ENCODE measurements at places on chromosomes 3 and 15.

GRCh38 chr15:35209838-35210237, 124.7 kb upstream of the NANOGP8 start:
- no peak for DNase-seq

- no peak for DNase-seq
Measured at GRCh38 chr3:192817053-192817452, 89.7 kb upstream of the FGF12 start.

GRCh38 chr15:59741274-59741906, 52.3 kb upstream of the BNIP2 start:
- no peak for DNase-seq

GRCh38 chr3:86958534-86958933, 32.4 kb downstream of the VGLL3 start:
- no peak for DNase-seq

DNA sequence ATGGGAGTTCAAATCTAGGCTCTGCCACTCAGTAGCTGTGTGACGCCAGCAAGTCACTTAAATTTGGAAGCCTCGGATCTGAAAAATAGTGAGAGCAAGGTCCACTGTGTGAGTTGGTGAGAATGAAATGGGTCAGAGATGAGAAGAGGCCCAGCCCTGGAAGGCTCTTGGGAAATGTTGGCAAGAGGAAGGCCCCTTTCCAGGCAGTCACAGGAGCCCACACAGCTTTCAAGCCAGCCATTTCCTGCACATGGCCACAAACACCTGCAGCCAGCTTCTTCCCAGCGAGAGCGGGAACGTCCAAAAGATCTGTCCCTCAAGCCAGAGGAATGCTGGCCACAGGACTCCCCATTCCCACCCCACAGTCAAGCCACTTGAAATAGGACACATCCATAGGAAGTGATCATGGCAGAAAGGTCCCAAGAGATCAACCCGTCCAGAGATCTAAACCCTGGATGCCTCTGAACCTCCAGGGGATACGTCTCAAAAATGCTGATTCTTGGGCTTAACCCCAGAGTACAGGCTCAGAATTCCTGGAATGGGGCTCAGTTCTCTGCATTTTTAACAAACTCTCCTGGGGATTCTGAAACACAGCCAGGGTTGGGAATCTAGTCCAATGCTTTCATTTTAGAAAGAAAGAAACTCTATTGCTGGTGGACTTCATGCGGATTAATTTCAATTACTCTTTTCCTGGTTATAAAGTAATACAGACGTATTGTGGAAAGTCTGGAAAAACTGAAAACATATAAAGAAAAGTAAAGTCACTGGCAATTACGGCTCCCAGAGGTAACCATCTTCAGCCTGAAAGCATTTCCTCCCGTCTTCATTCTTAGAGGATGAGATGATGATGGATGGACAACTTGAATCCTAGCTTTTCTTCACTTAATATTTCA, 35.9 kb downstream of the NTRK3 start:
- DNase-seq, result no peak

DNA sequence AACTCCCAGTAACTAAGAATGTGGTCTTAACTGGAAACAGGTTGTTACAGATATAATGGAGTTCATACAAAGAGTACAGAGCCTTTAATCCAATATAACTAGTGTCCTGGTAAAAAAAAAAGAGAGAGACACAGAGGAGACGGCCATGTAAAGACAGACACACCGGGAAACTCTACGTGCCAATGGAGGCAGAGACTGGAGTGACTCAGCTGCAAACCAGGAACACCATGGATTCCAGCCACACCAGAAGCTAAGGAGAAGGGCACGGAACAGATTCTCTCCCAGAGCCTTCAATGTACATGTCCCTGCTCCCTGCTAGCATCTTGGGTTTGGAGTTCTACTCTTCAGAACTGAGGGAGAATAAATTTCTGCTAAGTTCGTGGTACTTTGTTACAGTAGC, 4.5 kb downstream of the RNF168 start:
- DNase-seq, result no peak

GRCh38 chr3:34929036-34929435, 710.3 kb upstream of the ARPP21 start:
- DNase-seq, result no peak

DNA sequence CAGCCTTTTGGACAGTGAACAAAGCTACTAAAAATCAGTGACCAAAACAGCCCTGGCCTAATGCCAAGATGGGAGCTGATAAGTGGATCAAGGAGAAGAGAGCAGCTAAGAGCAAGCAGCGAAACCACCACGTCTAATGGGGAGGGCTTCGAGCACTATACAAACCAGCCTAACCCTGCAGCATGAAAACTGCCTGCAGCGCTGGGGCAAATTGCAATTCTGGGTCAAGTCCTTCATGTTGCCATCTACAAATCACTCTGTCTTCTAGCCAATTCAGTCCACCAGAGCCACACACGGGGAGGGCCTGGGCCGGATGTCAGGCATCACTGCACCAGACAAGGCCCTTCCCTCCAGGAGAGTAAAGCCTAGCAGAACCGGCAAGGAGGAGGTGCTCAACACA, 30.5 kb upstream of the SPATA12 start:
- DNase-seq, result no peak

- DNase-seq, result no peak
Measured at GRCh38 chr3:138497851-138498250, 63.4 kb downstream of the ESYT3 start.

GRCh38 chr3:39168156-39168780, 14.9 kb upstream of the CSRNP1 start:
- DNase-seq, result no peak

DNA sequence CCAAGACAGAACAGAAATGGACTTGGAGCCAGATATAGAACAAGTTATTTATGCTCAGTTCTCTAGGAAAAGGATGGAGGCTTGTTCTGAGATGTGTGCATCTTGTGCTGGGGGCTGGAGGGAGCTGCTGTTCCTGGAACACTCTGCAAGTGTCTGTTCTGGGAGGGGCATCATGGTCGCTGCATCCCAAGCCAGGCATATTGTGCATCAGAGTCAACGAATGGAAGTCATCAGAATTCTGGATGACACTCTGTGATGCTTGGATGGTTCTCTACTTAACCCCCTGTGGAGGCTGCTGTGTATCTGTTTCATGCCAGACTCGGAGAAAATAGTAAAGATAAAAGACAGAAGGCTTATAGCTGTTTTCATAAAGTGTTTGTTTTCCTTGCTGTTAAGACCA, 34.7 kb downstream of the RPL22L1 start:
- DNase-seq, result no peak

GRCh38 chr3:59284926-59285325, 235.1 kb upstream of the CFAP20DC start:
- no peak for DNase-seq

GRCh38 chr15:100762913-100763834, 116.5 kb upstream of the ALDH1A3 start:
- DNase-seq, result peak; percentile 56

- no peak for DNase-seq
Measured at GRCh38 chr3:100725935-100726513, 16.7 kb downstream of the TFG start.

DNA sequence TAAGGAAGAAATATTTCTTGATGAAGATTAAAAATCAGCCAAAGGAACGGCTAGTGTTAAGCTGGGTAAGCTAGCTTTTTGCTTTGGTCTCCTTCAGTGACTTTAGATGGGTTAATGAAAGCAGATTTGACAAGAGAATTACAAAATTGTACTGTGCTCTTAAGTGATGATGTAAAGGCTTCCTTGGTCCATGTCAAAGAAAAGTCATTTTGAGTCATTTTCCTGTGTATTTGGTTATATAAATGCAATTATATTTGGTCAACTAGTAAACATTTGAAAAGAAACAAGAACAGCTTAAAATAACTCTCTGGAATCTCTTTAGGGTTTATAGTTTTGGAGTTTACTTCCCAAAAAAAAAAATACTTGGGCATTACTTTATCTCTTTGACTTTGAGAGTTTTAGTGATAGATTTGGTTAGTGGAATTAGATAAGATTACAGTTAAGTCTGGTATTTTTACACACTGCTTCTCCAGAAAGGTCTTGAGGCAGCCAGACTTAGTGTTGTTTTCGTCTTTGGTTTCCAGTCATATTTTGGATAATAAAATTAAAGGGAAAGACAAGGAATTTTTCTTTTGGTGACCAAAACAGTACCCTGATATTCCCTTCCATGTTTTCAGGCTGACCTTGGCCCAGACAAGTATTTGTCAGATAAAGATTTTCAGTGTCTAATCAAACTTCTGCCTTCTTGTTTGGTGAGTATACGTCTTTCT, 42.3 kb downstream of the PDHB start:
- no peak for DNase-seq

- DNase-seq, result peak; percentile 14
Measured at GRCh38 chr15:69725275-69725674, 272.7 kb downstream of the RPLP1 start.

DNA sequence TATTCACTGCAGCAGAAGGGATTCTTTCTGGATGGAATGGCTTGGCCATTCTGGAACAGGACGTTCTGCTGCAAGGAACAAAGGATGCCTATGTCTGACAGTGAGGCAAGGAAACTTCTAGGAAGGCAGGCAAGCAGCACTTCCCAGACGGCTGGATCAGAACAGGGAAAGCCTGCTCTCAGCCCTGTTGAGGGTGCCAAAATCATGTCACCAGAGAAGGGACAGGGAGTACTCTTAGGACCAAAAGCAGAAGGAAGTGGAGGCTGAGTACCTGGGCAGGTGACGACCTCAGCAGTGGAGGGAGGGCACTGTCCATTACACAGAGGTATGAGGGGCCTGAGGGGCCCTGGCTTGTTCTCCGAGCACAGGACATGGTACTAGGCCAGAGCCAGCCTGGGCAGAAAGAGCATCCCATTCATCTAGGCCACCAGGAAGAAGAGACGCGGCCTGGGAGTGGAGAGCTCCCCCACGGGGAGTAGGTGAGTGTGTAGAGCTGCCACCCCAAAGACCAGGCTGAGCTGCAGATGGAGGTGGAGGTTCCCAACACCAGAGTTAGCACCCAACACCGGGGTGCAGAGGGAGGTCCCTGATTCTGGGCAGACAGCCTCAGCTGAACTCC, 9.6 kb downstream of the KLF15 start:
- peak; percentile 72 for DNase-seq

DNA sequence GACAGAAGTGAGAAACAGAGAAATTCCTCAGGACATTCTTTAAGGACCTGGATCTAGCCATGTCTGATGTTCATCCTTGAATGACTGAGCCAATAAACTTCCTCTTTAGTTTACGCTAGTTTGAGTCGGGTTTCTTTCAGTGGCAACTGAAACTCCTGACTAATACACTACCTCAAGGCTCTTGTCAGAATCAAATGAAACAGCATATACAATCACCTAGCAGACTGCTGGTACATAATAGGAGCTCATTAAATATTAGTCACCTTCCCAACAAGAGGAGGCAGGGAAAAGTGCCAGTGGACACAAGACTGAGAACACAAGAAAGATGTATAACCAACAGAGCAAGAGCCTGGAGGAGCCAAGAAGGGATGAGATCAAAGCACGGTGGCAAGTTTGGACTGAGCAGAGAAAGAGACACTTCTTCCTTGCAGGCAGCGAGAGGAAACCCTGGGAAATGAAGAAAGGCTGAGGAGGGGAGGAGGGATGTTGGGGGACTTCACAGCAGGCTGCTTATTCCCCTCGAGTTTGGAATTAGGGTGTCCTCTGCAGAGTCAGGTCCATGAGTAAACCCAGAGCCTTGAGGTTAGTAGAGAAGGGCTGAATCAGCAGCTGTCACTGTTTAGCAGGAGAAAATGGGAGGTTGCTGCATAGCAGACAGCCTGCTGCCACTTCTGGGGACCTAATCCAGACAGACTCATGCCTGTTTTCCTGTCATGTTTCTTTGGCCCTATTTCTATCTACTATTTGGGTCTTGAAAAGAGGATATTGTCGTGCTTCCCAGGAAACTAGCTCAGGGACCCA, 73.3 kb downstream of the MRPL46 start:
- DNase-seq, result peak; percentile 56

DNA sequence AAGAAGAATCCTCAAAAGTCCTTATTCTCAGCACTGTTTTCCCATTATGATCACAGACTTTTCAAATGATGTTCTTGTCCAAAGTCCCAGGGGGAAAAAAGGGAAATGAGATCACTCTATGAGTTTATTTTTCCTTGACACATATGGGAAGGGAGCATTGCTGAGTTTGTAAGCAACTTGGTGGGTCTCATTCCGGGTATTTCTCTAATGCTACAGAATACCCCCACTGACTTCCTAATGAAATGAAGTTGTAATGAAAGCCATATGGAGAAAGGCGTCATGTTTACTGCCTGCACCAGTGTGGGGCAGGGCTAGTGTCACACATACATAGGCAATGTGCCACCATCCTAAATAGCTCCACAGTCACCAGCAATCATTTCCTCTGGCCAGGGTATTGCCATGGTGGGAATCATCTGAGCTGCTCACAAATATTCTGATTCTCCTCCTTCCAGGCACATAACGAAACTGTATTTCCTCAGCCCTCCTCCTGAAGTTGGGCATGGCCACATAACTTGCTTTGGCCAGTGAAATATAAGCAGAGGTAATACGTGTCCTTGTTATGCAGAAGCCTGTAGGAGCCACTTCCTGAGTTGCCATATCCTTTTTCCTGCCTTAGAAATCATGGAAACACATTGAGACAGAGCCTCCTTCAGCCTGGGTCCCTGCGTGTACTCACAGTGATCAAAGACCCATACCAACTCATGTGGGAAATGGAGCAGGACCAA, 41.0 kb upstream of the C15orf61 start:
- no peak for DNase-seq

DNA sequence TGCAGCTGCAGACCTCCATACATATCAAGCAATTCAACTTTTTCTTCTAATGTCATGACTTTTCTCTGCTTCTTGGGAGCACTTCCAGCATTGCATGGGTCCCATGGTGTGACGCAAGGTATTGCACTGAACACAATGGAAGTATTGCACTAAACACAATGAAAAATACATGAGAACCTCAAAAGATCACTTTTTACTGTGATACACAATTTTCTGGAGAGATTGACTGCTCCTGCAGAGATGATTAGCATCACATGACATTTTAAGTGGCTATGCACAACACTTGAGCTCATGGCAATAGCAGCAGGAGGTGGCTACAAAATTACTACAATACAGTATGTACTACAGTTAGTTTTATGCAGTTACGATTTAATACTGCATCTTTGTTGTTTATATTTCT, 113.5 kb upstream of the BHLHE40 start:
- no peak for DNase-seq

DNA sequence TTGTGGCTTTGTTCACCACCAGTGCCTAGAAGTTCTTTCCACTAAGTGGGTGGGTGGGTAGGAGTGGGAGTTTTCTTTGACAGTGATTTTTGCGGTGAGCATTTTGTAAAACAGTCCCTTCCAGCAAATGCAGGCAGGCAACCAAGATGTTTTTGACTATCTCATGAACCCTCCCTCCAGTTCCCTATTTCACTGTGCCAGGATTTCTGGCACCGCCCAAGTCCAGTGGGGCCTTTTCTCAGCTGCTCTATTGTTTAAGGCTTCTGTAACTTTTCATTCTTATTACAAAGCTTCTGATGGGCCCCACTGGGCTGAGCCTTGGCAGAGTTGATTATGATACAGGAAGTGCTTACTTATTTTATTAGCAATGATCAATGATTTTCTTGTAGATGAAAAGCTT, 236.0 kb downstream of the EDEM1 start:
- DNase-seq, result no peak
